Gastrocnemius medialis (tissue), 4 donors: ENCODE measurements at places on chromosomes 7 and 10.

DNA sequence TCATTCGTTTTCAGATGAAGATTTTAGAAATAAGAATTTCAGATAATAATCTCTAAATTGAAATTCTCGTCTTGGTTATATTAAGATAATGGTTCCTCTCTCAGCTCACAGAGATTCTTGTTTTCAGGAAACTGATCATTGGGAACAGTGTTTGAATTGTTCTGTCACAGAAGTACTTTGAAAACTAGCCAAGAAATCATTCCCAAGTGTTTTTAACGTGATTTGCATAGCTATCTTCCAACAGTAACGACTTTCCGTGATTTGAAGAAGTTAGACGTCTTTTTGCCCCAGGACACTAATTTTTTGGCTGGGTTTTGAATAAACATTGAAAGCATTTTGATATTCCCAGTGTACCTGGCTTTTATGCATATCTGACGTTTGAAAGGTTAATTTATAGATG lies 116.0 kb downstream of the CDCA7L start:
- no peak for DNase-seq

- DNase-seq: no peak
These were observed 406.5 kb upstream of the SEMA3D start for GRCh38 chr7:85593355-85593754.

DNA sequence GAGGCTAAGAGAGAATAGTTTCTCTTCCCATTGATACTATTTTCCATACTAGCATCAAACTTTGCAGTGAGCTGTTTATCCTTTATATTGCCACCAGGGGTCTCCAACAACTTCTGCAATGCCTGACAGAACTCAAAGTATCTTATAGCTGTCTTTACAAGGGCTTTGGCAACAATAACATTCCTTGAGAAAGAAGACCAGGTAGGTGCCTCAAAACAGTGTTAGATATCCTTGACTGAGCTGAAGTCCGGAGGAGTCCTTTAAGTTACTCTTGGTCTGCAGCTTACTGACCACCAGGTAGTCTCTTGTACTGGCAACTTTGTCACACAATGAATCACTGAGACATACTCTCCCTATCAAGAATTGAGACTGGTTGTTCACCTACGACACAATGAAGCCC lies 30.0 kb upstream of the TES start:
- DNase-seq: no peak

- DNase-seq: no peak
These were observed 38.1 kb downstream of the GNAT3 start for GRCh38 chr7:80473751-80474150.
